H1 (cell line): ENCODE measurements at places on chromosomes 2 and 18. TPM values are rescaled to one million over a fixed set of nuclear protein-coding genes. Genes with fewer than 3 reads are reported as not detected.

DNA sequence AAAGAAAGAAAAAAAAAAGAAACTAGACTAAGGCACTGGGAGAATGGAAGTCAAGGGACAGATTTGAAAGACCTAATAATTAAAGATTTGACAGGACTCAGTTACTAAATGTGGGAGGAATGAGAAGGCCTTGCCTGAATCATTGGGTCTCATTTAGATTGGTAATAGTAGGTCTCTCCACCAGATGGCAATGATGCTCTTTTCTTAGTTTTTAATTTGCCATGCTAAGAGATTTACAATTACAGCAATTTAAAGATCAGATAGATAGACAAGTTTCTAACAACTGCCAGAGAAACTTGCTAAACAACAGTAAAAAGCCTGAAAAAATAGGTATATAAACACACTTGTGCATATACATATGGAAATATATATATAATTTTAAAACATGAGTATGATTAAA, 153.0 kb downstream of the TMEM247 start:
- no peaks in the 10 kb centered on the region for H3K27me3 ChIP-seq
- no peak for DNase-seq
- H3K27ac ChIP-seq: no peak overlapping the region
- no peaks in the 10 kb centered on the region for H3K36me3 ChIP-seq
- H3K4me3 ChIP-seq: no peak overlapping the region
- no peaks in the 10 kb centered on the region for H3K4me1 ChIP-seq

The CYBRD1 gene
- total RNA-seq: 12.6 and 14.9 TPM in 2 replicates

DNA sequence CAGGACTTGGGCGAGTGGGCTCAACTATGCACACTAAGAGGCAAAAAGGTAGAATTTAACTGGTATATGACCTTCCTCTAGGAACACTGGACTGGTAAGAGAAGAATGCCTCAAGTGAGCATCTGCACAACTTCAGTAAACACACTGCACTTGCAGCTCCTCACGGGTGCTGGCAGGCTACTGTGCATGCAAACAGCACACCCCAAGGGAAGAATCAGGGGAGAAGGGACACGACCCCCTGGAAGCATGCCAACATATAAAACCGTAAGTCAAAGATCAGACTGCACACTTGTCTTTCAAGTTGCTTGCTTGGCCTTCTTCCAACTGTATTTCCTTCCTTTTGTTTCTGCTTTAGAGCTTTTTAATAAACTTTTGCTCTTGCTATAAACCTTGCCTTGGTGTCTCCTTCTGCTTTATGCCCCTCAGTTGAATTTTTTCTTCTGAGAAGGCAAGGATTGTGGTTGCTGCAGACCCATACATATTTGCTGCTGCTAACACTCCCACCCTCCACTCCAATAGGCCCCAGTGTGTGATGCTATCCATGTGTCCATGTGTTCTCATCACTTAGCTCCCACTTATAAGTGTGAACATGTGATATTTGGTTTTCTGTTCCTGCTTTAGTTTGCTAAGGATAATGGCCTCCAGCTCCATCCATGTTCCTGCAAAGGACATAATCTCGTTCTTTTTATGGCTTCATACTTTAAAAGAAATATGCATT, 263.7 kb upstream of the SPOPL start:
- no peak overlapping the region for H3K4me3 ChIP-seq
- no peaks in the 10 kb centered on the region for H3K4me1 ChIP-seq
- no peaks in the 10 kb centered on the region for H3K27me3 ChIP-seq
- DNase-seq: no peak

The EPB41L5 gene
- 29.7 and 32.3 TPM in 2 replicates for total RNA-seq

DNA sequence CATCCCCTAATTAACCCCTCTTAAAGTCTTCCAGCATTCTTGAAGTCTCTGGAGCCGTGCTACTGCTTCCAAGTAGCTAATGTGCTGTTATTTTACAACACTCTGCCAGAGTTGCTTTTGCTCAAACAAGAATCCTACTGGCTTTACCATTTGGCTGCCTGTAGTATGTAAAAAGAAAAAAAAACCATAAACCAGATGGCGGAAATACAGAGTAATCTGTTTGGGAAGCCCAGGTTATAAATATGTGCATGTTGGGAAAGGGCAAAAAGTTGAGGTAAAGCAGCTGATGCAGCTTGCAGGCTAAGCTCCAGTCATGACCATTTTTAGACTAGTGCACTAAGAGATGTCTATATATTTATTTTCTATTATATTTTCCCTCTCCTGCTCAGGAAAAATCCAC, 313.2 kb upstream of the ETAA1 start:
- no peak for DNase-seq
- no peak overlapping the region for H3K27ac ChIP-seq
- no peaks in the 10 kb centered on the region for H3K4me1 ChIP-seq
- no peaks in the 10 kb centered on the region for H3K36me3 ChIP-seq

The MYO7B gene
- not detected in 2 replicates for total RNA-seq
